Natural killer cell (primary cell): ENCODE measurements at places on chromosomes 3 and 15.
A peak's percentile ranks its signal among the peaks of the same experiment; 100 is the strongest.

DNA sequence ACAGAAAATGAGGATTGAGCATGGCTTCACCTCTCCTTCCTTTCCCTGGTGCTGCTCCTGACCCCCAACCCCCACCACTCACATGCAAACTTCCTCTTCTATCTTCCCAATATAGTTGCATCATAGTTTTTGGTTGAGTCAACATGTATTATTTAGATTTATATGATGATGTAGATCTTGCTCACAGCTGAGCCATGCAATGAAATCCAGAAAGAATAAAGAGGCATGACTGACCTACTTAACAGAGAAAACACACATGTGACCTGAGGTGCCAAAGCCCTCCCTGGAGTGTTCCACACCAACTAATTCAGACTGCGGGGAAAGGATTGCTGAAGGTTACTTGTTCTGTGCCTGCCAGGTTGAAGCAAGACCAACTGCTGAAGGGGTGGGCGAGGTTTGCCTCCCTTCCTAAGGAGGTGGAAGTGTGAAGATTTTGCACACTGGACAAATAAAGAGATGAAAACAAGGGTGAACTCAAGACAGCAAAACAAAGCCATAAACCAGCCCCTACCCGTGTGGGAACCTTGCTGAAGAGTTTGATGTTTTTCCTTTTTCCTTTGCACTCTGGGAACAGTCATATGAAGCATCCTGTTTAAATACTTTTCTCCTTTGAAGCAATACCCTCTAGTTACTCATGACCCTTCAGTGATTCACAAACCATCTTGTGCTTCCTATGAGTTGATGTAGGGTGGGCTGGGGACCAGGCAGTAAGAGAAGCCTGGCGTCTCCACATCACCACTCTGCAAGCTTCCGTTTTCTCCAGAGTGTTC lies 155.2 kb upstream of the UBE2E1 start:
- no peak for DNase-seq

- DNase-seq = no peak
Measured at GRCh38 chr3:89467898-89468363, 360.5 kb downstream of the EPHA3 start.

- no peak for DNase-seq
Measured at GRCh38 chr3:126773783-126774182, 69.7 kb downstream of the CHCHD6 start.

DNA sequence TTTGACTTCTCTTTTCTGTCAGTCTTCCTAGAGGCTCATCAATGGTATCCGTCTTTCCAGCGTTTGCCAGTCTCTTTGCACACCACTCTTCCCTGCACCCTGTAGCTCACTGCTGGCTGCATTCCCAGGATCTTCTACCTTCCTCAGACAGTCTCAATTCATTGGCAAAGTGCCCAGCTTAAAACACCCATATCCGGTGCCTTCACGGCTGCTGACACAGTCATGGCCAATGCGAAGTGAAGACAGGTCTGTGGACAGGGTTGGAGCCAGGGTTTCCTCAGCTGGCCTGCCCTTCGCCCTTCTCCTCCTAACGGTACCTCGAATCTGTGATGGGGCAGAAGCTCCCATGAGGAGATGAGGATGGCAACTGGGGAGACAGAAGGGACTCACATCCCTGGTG lies 36.1 kb downstream of the PTH1R start:
- peak; percentile 33 for DNase-seq

- DNase-seq = peak; percentile 43
Measured at GRCh38 chr3:108125550-108126071, 34.8 kb upstream of the CD47 start.

- no peak for DNase-seq
Measured at GRCh38 chr3:100759950-100760349, 50.7 kb downstream of the TFG start.

- DNase-seq = no peak
Measured at GRCh38 chr15:60544581-60545264, 65.8 kb upstream of the ICE2 start.

- no peak for DNase-seq
Measured at GRCh38 chr3:17195192-17195611, 310.4 kb downstream of the PLCL2 start.

- DNase-seq = no peak
Measured at GRCh38 chr15:90907838-90908507, 4.9 kb downstream of the MAN2A2 start.

DNA sequence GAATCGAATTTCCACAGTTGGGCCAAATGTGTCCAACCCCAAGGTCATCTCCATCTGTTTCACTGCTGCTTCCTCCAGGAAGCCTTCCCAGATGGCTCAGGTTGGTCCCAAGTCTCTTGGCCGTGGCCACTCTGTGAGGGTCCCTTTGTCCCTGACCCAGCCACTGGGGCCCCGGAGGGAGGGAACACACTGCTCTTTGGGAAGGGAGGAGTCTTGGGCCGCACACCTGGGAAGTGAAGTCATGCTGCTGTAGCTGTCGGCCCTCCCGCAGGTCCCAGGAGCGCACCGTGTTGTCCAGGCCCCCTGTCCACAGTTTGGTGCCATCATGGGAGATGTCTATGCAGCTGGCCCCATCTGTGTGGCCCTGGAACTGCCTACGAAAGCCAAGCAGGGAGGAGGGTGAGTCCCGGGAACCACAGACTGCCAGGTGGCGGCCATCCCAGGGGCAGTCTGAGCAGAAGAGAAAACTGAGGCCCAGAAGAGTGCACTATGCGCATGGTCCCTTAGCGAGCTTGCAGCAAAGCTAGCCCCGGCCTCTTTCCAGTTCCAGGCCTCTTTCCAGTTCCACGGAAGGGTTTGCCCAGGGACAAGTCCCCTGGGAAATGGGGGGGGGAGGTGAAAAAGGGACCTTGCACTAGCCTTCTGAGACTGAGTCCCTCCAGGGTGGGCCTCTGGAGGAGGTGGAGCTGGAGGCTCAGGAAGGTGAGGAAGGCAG lies 44.6 kb downstream of the TLE3 start:
- DNase-seq = no peak

GRCh38 chr15:80436511-80437307 lies 32.5 kb downstream of the ARNT2 start:
- no peak for DNase-seq

- DNase-seq = no peak
Measured at GRCh38 chr3:142839831-142840230, 49.1 kb downstream of the PCOLCE2 start.

- DNase-seq = no peak
Measured at GRCh38 chr3:54045061-54045815, 77.1 kb upstream of the CACNA2D3 start.

- peak; percentile 9 for DNase-seq
Measured at GRCh38 chr15:63491116-63491827, 13.1 kb upstream of the USP3 start.

- DNase-seq = no peak
Measured at GRCh38 chr15:100671858-100672543, 69.6 kb downstream of the ASB7 start.

GRCh38 chr3:51332156-51332555 lies 52.9 kb upstream of the MANF start:
- no peak for DNase-seq

- DNase-seq = no peak
Measured at GRCh38 chr15:37097144-37097919, 3.0 kb downstream of the MEIS2 start.

DNA sequence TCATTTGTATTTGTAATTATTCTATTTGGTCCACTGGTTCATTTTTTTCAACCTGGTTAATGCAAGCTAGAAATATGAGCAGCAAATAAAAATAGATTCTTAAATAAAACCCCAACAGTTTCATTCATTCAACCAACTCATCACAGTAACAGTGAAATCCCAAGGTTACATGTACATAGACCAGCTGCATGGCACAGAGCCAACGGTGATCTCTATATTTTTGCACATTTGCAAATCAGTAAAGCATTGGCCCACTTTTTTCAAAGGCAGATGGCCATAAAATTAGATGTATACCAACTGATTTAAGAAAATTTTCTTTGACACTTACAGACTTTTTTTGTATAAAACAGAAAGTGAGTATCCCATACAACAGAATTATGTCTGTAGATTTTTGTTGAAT lies 49.3 kb downstream of the STRIT1 start:
- no peak for DNase-seq

DNA sequence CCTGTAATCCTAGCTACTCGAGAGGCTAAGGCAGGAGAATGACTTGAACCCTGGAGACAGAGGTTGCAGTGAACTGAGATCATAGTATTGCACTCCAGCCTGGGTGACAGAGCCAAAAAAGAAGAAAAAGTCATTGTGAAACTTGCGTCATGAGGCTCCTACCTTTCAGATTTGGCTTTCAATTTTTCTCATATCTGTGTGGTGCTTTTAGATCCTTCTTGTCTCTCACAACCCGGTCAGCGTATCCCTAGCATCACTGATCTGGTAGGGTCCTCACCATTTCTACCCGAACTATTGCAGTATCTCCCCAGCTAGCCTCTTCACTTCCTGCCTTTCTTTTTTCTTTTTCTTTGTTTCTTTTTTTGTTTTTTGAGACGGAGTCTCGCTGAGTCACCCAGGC lies 21.6 kb upstream of the GCNT3 start:
- no peak for DNase-seq

DNA sequence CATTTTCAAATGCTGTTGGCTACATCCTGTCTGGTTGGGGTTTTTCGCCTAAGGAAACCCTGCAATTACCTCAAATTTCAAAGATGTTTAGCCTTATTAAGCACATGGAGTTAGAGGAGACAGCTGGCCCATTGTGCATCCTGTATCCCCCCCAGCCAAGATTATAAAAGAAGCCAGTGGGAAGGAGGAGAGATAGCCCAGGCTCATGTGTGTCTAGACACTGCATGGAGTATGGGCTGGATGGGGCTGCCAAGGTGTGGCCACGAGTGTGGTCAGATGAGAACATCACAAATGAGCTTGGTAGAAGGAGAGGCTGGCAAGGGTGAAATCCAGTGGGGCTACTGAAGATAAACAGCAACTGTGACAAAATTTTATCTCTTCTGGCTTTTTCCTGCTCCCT lies 270.0 kb upstream of the TBC1D5 start:
- DNase-seq = no peak

GRCh38 chr3:8153800-8154199 lies 347.8 kb upstream of the LMCD1 start:
- no peak for DNase-seq

DNA sequence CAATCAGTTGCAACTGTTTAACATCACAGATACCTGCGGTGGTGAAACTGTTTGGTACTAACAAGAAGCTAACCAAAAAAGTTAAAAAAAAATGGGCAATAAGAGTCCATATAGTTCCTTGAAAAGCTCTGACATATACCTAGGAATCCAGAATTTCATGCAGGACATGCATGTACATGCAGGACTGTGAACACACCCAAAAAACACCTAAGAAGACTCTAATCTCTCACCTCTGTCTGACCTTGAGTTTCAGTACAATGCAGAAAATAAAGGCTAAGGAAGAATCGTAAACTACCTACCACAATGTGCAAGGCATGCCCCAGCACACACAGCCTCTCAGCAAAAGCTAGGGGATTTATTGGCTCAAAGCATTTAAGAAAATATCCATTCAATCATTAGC lies 110.7 kb upstream of the GOLGA8J start:
- no peak for DNase-seq
